ENCODE measurements at places on chromosomes 3 and 15.

- no peak for DNase-seq
- no peak overlapping the region for H3K27ac ChIP-seq
- H3K27me3 ChIP-seq = peaks cover 9% of the 10 kb centered on the region
- H3K4me3 ChIP-seq = peak overlapping the region; percentile 96
Measured at GRCh38 chr3:182795389-182795782, 2.1 kb downstream of the ATP11B start.

- DNase-seq = no peak
- peaks cover 41% of the 10 kb centered on the region for H3K4me1 ChIP-seq
- peaks cover 9% of the 10 kb centered on the region for H3K27me3 ChIP-seq
- no peak overlapping the region for H3K27ac ChIP-seq
- H3K4me3 ChIP-seq = no peak overlapping the region
- peaks cover 37% of the 10 kb centered on the region for H3K36me3 ChIP-seq
Measured at GRCh38 chr3:33004961-33005360, 53.5 kb downstream of the CCR4 start.

DNA sequence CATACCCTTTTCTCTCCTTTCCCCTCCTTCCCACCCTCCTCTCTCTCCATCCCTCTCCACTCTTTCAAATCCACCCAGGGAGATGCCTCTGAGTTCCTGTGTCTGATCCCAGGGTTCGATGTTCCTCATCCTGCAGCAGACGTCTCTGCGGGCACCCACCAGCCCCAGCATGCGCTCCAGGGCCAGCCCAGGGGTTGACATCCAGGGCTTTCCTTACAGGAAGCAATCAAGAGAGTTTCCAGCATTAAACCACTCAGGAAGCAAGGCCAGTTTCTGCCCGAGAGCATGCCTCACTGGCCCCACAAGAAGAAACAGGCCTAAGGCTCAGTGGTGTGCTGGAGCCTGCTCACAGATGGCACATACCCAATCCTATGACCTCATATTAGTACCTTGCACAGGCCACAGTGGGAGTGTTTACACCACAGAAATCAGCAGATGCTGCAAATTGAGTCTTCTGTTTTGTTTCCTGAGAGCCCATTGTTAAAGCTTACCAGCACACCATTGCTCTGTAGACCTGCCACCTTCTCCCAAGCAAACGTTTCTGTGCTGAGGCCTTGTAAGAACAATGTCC, 13.2 kb downstream of the SLC6A1 start:
- H3K4me1 ChIP-seq = peaks cover 34% of the 10 kb centered on the region
- H3K27me3 ChIP-seq = peaks cover 12% of the 10 kb centered on the region
- no peak overlapping the region for H3K27ac ChIP-seq
- no peak for DNase-seq
- H3K36me3 ChIP-seq = peaks cover 4% of the 10 kb centered on the region
- H3K4me3 ChIP-seq = no peak overlapping the region

GRCh38 chr3:138877226-138877625, 42.5 kb upstream of the PIK3CB start:
- no peaks in the 10 kb centered on the region for H3K4me1 ChIP-seq
- no peaks in the 10 kb centered on the region for H3K36me3 ChIP-seq
- no peak overlapping the region for H3K27ac ChIP-seq
- H3K4me3 ChIP-seq = no peak overlapping the region
- DNase-seq = no peak

- peaks cover 3% of the 10 kb centered on the region for H3K27me3 ChIP-seq
- no peak for DNase-seq
- no peaks in the 10 kb centered on the region for H3K36me3 ChIP-seq
- H3K4me1 ChIP-seq = peaks cover 2% of the 10 kb centered on the region
Measured at GRCh38 chr3:192830291-192831110, 87.2 kb downstream of the MB21D2 start.

- H3K36me3 ChIP-seq = peaks cover 8% of the 10 kb centered on the region
- H3K4me1 ChIP-seq = peaks cover 33% of the 10 kb centered on the region
- H3K27ac ChIP-seq = no peak overlapping the region
- peaks cover 9% of the 10 kb centered on the region for H3K27me3 ChIP-seq
Measured at GRCh38 chr3:123684209-123684608, 99.4 kb upstream of the HACD2 start.

- no peak overlapping the region for H3K4me3 ChIP-seq
- H3K4me1 ChIP-seq = peaks cover 10% of the 10 kb centered on the region
- peaks cover 3% of the 10 kb centered on the region for H3K27me3 ChIP-seq
- no peak overlapping the region for H3K27ac ChIP-seq
- H3K36me3 ChIP-seq = no peaks in the 10 kb centered on the region
- DNase-seq = no peak
Measured at GRCh38 chr3:182527745-182528144, 265.6 kb upstream of the ATP11B start.

- DNase-seq = no peak
- H3K4me3 ChIP-seq = peak overlapping the region; percentile 97
- H3K27ac ChIP-seq = peak overlapping the region; percentile 99
- H3K27me3 ChIP-seq = peaks cover 2% of the 10 kb centered on the region
- H3K36me3 ChIP-seq = peaks cover 12% of the 10 kb centered on the region
- H3K4me1 ChIP-seq = peaks cover 49% of the 10 kb centered on the region
Measured at GRCh38 chr3:129890891-129891290, 2.6 kb downstream of the TMCC1 start.

DNA sequence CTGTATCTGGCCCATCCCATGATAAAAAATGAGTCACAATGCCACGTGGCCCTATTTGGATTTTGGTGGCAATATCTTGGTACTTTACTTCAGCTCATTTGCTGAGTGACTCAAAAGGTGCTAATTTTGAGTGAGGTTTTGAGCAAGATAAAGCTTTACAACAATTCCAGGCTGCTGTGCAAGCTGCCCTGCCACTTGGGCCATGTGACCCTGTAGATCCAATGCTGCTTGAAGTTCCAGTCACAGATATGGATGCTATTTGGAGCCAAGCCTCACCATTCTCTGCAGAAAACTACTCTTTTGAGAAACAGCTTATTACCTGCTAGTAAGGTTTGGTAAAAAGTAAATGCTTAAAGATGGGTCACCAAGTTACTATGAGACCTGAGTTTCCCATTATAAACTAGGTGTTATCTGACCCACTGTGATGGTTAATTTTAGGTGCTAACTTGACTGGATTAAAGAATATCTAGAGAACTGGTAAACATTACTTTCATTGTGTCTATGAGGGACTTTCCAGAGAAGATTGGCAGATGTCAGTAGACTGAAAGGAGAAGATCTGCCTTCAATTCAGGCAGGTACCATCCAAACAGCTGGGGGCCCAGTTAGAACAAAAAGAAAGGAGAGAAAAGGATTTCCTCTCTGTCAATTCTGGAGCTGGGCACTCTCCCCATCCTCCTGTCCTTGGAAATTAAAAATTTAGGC, 1083.9 kb downstream of the DIPK2A start:
- H3K4me3 ChIP-seq = no peak overlapping the region
- H3K4me1 ChIP-seq = no peaks in the 10 kb centered on the region
- no peaks in the 10 kb centered on the region for H3K27me3 ChIP-seq
- peaks cover 4% of the 10 kb centered on the region for H3K36me3 ChIP-seq
- no peak for DNase-seq
- H3K27ac ChIP-seq = no peak overlapping the region

- DNase-seq = no peak
- H3K27me3 ChIP-seq = no peaks in the 10 kb centered on the region
- no peak overlapping the region for H3K27ac ChIP-seq
- no peak overlapping the region for H3K4me3 ChIP-seq
- peaks cover 35% of the 10 kb centered on the region for H3K4me1 ChIP-seq
- H3K36me3 ChIP-seq = peaks cover 4% of the 10 kb centered on the region
Measured at GRCh38 chr3:124063197-124063909, 71.4 kb upstream of the ROPN1 start.

GRCh38 chr3:155231792-155232191, 61.7 kb downstream of the STRIT1 start:
- no peak for DNase-seq
- no peaks in the 10 kb centered on the region for H3K4me1 ChIP-seq
- no peak overlapping the region for H3K27ac ChIP-seq
- no peaks in the 10 kb centered on the region for H3K36me3 ChIP-seq

GRCh38 chr15:68638953-68639515, 60.2 kb downstream of the CORO2B start:
- H3K4me3 ChIP-seq = no peak overlapping the region
- H3K27ac ChIP-seq = no peak overlapping the region
- H3K36me3 ChIP-seq = peaks cover 15% of the 10 kb centered on the region
- no peak for DNase-seq

- no peak overlapping the region for H3K27ac ChIP-seq
- H3K36me3 ChIP-seq = no peaks in the 10 kb centered on the region
- no peak overlapping the region for H3K4me3 ChIP-seq
Measured at GRCh38 chr3:106582151-106582550, 713.3 kb upstream of the CBLB start.

- no peak for DNase-seq
- H3K27ac ChIP-seq = no peak overlapping the region
- H3K4me1 ChIP-seq = no peaks in the 10 kb centered on the region
- no peaks in the 10 kb centered on the region for H3K36me3 ChIP-seq
- H3K27me3 ChIP-seq = no peaks in the 10 kb centered on the region
Measured at GRCh38 chr3:88584451-88584850, 434.7 kb downstream of the C3orf38 start.

- H3K4me1 ChIP-seq = no peaks in the 10 kb centered on the region
- no peaks in the 10 kb centered on the region for H3K36me3 ChIP-seq
- no peak overlapping the region for H3K27ac ChIP-seq
- no peak overlapping the region for H3K4me3 ChIP-seq
- H3K27me3 ChIP-seq = peaks cover 5% of the 10 kb centered on the region
- no peak for DNase-seq
Measured at GRCh38 chr3:126125341-126125740, 41.4 kb upstream of the SLC41A3 start.

- H3K27ac ChIP-seq = no peak overlapping the region
- DNase-seq = no peak
- no peaks in the 10 kb centered on the region for H3K36me3 ChIP-seq
- H3K27me3 ChIP-seq = peaks cover 2% of the 10 kb centered on the region
Measured at GRCh38 chr3:157494581-157495281, 8.5 kb downstream of the VEPH1 start.

DNA sequence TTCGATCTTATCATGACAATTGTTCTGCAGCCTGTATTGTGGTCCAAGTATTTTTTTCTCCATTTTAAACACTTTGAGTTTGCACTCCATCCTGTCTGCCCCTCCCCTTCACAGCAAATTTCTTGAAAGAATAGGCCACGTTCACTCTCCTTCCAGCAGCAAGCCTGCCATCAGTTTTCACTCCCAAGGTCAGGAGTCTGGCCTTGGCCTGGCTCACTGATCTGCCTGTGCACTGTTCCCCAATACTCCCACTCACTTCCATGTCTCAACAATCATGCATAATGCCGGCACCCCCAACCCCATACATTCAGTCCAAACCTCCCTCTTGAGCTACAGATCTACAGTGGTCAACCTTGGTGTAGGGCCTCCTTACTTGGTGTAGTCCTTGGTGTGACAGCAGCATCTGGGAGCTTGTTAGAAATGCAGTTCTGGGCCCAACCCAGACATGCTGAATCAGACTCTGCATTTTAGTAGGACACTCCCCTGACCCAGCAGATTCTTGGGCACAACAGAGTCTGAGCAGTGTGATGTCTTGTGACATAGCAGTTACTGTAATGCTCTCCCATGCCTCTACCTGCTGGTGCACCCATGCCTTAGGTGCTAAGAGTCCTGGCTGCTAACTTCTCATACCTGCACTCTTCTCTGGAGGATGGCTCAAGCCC, 58.3 kb upstream of the XCR1 start:
- no peak overlapping the region for H3K4me3 ChIP-seq
- DNase-seq = no peak
- no peaks in the 10 kb centered on the region for H3K27me3 ChIP-seq

- H3K27me3 ChIP-seq = peaks cover 16% of the 10 kb centered on the region
- H3K36me3 ChIP-seq = no peaks in the 10 kb centered on the region
- DNase-seq = no peak
- no peak overlapping the region for H3K27ac ChIP-seq
- no peak overlapping the region for H3K4me3 ChIP-seq
- H3K4me1 ChIP-seq = peaks cover 12% of the 10 kb centered on the region
Measured at GRCh38 chr3:101846709-101847108, 2.6 kb upstream of the NFKBIZ start.

- H3K4me3 ChIP-seq = no peak overlapping the region
- peaks cover 3% of the 10 kb centered on the region for H3K36me3 ChIP-seq
- no peak for DNase-seq
- peaks cover 19% of the 10 kb centered on the region for H3K4me1 ChIP-seq
- no peak overlapping the region for H3K27ac ChIP-seq
Measured at GRCh38 chr3:45560281-45560971, 34.1 kb upstream of the LIMD1 start.

GRCh38 chr3:143203848-143204247, 84.3 kb downstream of the CHST2 start:
- H3K36me3 ChIP-seq = no peaks in the 10 kb centered on the region
- H3K4me3 ChIP-seq = no peak overlapping the region
- DNase-seq = no peak
- no peaks in the 10 kb centered on the region for H3K4me1 ChIP-seq
- H3K27me3 ChIP-seq = peaks cover 2% of the 10 kb centered on the region

- H3K27ac ChIP-seq = no peak overlapping the region
- DNase-seq = no peak
- peaks cover 5% of the 10 kb centered on the region for H3K27me3 ChIP-seq
Measured at GRCh38 chr3:10601151-10601856, 95.9 kb upstream of the ATP2B2 start.

GRCh38 chr3:184514171-184514490, 47.5 kb upstream of the EPHB3 start:
- H3K36me3 ChIP-seq = peaks cover 9% of the 10 kb centered on the region
- H3K4me3 ChIP-seq = peak overlapping the region; percentile 47
- H3K4me1 ChIP-seq = peaks cover 40% of the 10 kb centered on the region
- DNase-seq = no peak
- H3K27me3 ChIP-seq = peaks cover 9% of the 10 kb centered on the region

- no peaks in the 10 kb centered on the region for H3K4me1 ChIP-seq
- DNase-seq = no peak
- no peaks in the 10 kb centered on the region for H3K36me3 ChIP-seq
Measured at GRCh38 chr3:151599103-151599672, 134.5 kb upstream of the AADACL2 start.

DNA sequence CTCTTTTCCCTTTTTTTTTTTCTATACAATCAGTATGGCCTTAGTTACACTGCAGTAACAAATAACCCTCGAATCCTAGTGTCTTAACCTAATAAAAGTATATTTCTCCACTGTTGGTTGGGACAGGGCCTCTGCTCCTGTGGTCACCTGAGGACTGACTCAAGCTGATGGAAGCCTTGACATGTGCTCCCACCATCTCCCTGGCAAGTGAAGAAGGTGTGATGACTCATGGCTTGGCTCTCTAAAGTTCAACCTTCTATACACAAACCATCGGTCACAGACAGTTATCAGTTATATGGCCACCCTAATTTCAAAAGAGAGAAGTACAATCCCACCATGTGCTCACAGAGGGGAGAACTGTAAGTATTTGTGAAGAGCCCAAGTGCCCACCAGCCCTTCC, 65.8 kb upstream of the CACNA2D3 start:
- H3K36me3 ChIP-seq = no peaks in the 10 kb centered on the region
- H3K4me3 ChIP-seq = no peak overlapping the region
- H3K27me3 ChIP-seq = peaks cover 2% of the 10 kb centered on the region
- no peak overlapping the region for H3K27ac ChIP-seq
- no peaks in the 10 kb centered on the region for H3K4me1 ChIP-seq

Data from endothelial cell (in vitro differentiated cells).